ENCODE measurements at places on chromosomes 12 and 14.

GRCh38 chr12:64478661-64479060 is 26.7 kb downstream of the TBK1 start:
- DNase-seq = no peak

- no peak for DNase-seq
Measured at GRCh38 chr12:11133816-11134215, 628 bp downstream of the TAS2R30 start.

DNA sequence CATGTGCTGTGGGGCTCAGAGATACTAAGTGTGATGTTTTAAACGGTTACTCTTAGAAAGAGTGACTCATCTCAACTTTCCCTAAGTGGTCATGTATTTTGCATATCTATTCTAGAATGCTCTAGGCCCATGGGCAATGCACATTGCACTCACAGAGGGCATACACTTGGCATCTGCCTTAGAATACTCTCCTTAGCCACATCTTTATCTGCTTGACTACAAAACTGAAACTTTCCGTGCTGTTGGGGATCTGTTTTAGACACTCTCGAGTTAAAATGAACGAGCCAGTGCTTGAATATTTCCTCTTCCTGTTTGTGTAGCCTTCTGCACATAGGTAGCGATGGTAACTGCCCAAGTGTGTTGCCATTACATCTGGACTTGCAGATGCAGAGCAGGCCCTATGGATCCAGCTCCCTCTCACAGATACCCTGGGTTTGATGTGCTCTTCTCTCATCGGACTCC is 180.5 kb downstream of the CAND1 start:
- no peak for DNase-seq

DNA sequence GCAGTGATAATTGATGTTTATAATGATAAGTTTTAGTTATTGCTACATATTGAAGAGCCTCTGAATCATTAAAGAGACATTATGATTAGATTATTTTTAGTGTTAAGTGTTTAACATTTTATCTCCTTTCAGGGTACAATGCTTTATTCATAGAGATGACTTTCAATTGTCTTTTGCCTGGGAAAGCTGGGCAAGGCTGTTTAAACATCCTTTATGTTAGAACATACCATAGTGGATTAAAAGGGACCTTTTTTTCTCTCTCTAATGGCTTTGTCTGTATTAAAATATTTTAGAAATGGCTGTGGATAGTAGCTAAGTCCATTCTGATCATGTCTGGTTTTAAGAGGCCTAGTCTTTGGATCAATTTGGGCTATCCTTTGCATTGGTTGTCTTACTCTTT is 427.5 kb upstream of the MIS18BP1 start:
- no peak for DNase-seq

DNA sequence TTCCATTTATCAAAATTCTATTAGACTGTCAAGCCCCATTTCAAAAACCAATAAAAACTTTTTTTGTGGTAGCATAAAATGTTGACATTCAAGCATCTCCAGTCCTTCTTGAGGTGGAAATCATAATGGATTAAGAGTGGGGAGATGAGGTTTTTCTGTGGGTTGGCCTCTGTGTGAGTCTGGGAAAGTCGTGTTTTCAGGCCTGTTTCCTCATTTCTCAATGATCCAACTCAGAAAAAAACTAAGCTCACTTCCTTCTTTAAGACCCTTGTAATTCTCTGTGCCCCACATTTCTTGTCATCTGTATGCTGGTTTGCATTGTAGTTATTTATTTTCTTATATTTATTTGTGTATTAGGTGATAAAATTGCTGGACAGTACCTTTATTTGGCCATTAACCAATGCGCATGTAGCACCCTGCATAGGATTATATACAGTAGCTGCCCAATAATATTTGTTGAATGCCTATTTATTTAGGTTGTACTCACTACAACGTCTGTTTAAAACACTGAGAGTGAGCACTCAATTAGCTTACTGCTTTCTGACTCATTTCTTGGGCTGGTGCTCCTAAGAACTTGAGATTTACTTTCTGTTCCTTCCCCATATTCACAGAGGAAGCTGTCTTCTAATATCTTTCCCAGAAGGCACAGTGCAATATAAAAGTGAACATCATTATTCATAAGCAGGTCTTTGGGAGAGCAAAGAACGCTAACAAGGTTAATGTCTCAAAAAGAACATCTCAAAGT is 121.9 kb downstream of the DNAI7 start:
- DNase-seq = peak; percentile 9

DNA sequence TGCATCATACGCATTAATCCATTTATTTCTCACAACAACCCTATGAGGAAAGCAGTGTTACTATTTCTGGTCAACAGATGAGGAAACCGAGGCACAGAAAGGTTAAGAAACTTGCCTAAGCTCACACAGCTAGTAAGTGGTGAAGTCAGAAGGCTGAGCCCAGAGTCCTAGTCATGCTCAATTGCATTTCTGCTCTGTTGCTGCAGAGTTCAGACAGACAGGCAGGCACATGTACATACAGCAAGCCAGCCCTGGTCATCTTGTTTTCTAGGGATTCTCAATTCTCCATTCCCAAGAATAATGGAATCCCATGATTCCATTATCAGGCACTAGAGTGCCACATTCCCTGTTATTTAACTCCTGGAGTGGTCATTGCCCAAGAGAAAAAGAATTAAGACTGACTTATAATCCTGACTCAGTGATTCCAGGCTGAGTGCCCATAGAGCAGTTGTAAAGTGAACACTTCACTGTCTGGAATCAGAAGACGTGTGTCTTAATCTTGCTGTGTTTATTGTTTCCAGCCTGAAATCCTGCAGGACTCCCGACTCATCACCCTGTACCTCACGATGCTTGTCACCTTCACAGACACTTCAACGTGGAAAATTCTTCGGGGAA is 10.7 kb downstream of the UBE3B start:
- DNase-seq = no peak

DNA sequence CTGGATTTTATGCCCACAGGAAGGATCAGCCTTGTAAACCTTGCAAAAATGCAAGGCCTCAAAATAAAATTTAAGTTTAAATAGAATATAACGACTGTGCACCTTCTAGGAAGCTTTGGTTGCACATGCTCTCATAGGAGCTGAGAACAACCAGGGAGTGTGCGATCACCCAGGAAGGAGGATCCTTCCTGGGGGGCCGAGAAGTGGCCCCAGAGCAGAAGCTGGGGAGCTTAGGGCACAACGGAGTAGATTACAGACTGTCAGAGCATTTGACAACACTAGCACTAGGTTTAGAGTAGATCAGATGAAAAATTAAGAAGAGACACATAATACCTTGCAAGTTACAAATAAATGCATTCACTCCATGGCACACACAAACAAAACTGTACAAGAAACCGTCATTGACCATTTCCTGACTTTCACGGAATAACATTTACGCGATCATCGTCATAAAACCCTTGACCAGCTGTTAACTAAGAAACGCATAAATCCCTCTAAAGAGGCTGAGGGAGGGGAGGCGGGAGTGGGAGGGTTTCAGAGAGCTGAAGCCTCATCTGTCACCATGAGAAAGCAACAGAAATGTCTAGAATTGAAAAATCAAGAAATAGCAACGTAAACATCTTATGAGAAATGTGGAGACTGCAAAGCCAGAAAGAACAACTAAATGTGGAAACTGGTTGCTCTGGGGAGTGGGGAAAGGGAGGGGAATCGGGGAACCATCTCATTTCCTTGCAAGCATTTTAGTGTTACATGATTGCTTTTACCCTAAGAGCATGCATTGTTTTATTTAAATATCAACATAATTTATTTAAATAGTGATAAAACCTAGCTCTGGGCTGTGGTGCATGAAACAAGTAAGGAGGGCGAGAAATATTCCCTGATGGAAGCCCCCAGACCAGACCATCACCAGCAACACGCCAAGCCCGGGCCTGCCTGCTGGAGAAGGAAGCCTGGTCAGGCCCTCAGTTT is 13.1 kb upstream of the CCDC85C start:
- no peak for DNase-seq

- no peak for DNase-seq
Measured at GRCh38 chr14:77791225-77791600, 8.7 kb upstream of the ADCK1 start.

DNA sequence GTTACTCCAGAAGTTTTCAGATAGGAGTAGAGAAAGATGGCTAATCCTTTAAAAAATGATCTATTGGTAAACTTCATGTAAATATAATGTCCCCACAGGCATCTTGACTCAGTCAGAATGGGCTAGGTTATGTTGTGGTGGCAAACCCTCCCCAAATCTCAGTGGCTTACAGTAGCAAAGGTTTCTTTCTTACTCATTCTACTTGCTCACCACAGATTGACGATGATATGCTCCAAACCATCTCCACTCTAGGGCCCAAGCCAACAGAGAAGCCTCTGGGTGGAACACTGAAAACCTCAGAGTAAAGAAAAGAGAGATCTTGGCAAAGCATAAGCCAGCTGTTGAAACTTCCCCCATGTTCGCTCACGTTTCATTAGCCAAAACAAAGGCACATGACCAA is 146.4 kb downstream of the EMP1 start:
- no peak for DNase-seq

- no peak for DNase-seq
Measured at GRCh38 chr14:105124823-105125222, 43.8 kb downstream of the JAG2 start.

- no peak for DNase-seq
Measured at GRCh38 chr12:34287437-34287836, 265.1 kb downstream of the ALG10 start.

- no peak for DNase-seq
Measured at GRCh38 chr12:163406-163986, 50.5 kb downstream of the SLC6A12 start.

DNA sequence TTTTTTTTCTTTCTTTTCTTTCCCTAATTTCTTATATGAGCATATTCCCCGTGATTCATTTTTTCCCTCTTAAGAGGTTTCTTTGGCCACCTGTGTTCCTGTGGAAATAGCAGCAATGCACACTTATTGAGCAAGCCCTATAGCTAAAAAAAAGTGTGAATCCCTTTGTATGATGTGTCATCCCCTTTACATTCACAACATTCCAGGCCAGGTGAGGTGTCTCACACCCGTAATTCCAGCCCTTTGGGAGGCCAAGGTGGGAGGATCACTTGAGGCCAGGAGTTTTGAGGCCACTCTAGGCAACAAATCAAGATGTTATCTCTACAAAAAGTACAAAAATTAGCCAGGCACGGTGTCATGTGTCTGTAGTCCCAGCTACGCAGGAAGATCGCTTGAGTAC is 700.4 kb upstream of the TBX3 start:
- DNase-seq = no peak

- DNase-seq = no peak
Measured at GRCh38 chr12:100904270-100904669, 109.7 kb downstream of the ANO4 start.

DNA sequence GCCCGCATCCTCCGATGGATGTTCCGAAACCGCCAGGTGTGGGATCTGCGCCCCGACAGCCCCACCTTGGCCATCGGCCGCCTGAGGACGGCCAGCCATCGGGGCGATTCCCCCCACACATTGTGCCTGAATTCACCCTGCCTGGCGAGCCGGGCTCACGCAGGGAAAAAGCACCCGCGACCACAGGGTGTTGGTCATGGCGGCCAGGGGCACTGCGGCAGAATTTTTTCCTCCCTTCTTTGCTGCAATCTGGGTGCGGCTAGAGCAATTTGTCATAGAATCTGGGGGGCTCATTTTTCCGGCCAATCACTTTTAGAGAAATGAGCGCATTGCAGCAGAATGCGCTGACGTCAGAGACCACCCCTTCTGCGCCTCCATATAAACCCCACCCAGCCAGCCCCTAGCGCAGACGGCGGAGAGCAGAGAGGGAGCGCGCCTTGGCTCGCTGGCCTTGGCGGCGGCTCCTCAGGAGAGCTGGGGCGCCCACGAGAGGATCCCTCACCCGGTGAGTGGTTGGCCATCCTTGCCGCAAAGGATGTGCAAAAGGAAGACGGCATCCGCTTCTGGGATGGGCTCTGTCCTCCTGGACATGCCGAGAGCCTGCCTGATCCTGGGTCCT is at the start of gene MEG3:
Gene MEG3, plus strand, starts transcription at position 406 of the 619 bp plus-strand sequence.
- peak; percentile 21 for DNase-seq

GRCh38 chr12:121535150-121536053 is 45.4 kb downstream of the KDM2B start:
- no peak for DNase-seq

DNA sequence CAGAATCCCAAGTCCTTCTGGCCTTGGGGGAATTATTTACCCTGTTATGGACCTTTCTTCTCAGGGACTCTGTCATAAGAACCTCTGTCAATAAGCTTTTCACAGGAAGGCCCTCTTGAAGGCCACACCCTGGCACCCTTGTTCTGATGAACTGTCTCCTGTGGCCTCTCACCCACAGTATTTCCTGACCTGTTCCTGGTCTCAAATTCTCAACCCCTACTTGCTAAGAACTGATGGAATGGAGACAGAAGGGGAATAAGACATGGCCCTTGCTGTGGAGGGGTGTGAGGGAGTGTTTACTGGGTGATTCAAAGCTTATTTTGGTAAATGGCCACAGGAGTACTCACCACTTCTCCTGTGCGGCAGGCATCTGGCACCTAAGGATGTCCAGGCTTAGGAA is 1082.9 kb downstream of the BCL11B start:
- DNase-seq = no peak

Measured in midbrain (tissue), 1 donor.